ENCODE measurements at places on chromosomes 13 and 19.

- DNase-seq, result no peak
These were observed 11.2 kb downstream of the IL17D start for GRCh38 chr13:20714563-20715329.

DNA sequence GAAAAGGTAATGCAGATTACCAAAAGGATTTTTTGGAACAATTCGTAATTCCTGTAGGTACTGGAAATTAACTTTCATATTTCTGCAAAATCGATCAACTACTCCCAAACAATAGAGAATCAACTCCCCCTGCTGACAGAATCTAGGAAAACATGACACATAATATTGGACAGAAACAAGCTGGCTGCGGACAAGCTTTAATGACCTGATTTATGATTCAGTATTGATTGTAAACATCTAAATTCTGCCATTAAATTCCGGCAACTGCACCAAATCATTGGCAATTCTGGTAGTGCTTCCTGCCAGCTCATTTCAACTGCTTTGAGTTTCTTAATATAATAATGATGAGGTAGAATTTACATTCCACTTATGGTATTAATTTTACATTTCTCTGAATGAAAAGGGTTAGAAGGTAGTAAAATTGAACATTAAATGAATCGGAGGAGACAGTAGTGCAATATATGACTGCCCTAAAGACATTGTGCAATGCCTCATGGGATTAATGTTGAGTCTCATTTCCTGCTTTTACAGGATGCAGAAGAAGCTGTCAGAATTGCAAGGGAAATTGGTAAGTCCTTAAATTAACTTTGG is 146.5 kb downstream of the PCCA start:
- peak; percentile 67 for DNase-seq

DNA sequence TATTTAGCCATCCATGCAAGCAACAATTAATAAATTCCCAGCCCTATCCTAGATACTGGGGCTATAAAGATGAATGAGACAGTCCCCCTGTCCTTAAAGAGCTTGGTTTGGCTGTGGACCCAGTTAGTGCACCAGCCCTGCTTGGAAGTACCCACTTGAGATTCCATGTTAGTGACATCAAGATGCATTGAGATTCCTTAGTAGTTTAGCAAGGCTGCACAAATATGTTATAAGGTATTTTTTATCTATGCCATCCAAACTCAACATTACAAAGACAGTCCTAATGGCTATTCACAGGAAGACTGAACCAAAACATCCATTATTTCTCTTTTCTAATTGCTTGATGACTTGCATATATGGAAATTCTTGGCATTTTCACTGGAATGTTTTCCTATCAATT is 48.8 kb upstream of the RAP2A start:
- DNase-seq, result no peak

- no peak for DNase-seq
These were observed 82.0 kb downstream of the SIPA1L3 start for GRCh38 chr19:37988758-37989635.

- DNase-seq, result no peak
These were observed 36.7 kb downstream of the MPHOSPH8 start for GRCh38 chr13:19670147-19670546.

DNA sequence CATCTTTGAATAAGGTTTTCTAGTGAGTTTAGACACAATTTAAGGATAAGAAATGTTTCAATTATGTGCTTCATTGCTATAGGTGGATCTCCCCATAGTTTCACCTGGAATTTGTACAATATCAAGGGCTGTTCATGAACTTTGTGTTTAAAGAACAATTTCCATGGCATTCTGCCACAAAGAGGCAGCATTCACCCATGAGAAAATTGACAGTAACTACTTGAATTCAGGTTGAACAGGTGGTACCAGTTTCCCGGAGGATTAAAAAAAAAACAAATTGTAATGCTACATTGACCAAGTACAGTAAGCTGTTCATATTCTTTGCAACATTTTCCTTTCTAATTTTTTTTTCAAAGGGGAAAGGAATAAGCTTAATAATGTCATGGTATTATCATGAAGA is 9.1 kb downstream of the SLITRK5 start:
- DNase-seq, result no peak

DNA sequence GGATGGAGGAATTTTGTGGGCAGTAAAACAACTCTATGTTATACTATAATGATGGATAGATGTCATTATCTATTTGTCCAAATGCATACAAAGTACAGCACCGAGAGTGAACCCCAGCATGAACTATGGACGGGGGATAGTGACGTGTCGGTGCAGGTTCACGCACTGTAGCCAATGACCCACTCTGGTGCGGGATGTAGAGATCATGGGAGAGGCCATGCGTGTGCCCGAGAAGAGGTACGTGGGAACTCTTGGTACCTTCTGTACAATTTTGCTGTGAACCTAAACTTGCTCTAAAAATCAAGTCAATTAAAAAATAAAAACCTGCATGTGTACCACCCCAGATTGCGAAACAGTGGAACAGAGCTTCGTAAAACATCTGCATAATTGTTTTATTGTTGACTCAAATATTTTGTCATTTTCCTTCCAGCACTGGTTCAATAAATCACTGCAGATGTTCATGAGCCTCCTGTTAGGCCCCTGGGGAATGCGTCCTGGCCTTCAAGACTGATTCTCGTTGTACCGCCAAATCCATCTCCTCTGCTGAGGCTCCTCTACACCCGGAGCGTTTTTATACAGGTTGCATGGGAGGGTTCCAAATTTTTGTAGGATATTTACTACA is 30.9 kb downstream of the COL4A1 start:
- no peak for DNase-seq

DNA sequence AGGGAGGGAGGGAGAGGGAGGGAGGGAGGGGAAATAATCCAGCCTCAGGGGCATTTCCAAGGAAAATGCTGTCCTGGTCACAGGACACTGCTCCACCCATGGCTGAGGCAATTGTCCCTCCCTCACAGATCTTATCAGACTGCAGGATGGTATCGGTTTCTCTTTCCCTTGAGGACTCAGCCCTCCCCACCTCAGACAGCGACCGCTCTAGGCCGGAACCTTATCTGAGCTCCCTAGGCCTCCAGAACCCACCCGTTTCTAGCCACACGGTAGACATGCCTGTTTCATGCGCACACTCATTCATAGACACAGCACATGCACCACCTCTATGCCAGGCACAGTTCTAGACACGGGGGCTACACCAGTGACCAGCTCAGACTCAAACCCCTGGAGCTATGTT is 10.0 kb upstream of the IZUMO2 start:
- no peak for DNase-seq

GRCh38 chr19:51179256-51179655 is 37.2 kb downstream of the SIGLEC7 start:
- DNase-seq, result no peak

DNA sequence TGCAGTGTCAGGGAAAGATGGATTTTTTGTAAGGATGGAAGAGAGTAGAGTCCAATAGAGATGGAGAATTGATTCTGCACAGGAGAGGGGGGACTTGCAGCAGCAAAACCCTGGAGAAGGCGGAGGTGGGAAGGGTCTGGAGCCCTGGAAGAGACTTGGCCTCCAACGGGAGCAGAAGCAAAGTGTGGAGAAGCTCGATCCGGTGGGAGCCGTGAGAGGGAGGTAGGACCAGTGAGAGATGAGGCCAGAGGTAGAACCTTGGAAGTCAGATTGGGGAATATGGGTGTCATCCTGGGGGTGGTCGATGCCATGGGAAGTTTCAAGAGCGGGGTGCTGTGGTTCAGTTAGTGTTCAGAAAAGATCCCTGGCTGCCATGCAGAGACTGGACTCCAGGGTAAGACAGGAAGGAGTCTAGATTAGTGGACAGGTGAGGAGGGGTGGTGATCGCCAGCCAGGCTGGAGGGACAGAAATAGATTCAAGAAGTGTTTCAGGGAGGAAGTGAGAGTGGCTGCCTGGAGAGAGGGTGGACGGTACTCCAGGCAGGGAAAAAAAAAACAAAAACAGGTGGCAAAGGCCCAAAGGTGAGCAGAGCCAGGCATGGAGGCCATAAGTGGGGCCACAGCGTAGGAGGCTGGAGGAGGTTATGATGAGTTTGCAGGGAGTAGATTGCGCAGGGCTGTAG is 2.6 kb downstream of the PPP5C start:
- no peak for DNase-seq

GRCh38 chr19:47028195-47028601 is 8.6 kb downstream of the NPAS1 start:
- DNase-seq, result no peak

GRCh38 chr19:1567848-1568227 is 287 bp downstream of the MEX3D start:
- no peak for DNase-seq

- DNase-seq, result no peak
These were observed 49.9 kb downstream of the UGGT2 start for GRCh38 chr13:96003304-96003703.

- DNase-seq, result no peak
These were observed 86.5 kb downstream of the KCTD12 start for GRCh38 chr13:76799696-76800095.

DNA sequence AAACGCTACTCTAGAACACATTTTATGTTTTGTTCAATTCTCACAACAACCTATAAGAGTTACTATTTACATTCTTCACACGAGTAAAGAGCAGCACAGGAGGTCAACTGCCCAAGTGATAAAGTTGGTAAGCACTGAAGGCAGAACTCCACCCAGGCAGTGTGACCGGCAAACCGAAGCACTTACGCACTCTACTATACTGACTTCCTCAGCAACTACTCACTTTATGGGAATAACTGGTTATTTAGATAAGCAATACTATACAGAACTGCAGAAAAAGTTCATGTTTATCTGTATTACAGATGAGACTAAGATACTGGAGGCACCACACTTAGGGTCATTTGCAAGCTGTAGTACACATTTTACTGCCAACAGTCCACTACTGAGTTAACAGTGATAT is 28.8 kb downstream of the FOXO1 start:
- no peak for DNase-seq

- DNase-seq, result no peak
These were observed 2641.8 kb upstream of the PCDH20 start for GRCh38 chr13:64057372-64058020.

DNA sequence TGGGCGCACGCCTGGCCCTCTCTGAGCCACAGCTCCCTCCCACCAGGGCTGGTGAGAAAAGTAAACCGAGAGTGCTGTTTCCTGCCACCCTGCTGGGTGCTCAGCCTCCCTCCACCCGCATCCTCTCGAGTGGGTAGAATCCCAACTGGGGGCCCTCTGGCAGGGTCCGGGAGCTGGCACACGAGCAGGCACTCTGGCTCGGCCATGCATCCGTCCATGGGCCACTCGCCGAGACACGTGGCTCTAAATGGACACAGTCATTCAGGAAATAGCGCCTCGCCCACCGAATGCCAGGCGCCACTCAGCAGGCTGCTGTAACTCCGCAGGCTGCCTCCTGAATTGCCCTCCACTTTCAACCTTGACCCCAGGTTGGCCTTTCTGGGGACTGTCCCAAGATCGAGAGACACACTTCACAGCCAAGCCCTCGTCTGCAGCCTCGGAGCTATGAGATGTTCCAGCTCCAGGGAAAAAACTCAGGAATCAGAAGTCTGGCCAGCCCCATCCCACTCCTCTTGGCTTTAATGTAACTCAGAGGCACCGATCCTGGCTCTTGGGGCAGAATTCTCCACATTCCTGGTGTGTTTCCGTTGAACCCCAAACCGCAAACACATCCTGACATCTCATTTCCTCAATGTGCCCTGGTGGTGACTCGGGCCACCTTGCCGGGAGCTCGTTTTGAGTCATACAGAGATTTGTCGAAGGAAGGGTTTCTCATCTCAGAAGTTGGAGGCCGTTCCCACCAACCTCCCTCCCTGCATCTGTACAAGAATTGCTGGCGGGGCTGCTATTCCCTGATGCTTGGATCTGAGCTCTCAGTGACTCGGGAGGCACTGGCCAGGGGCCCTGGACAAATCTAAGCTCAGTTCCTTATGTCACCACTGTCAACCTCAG is 14.1 kb downstream of the KLF2 start:
- DNase-seq, result peak; percentile 63

GRCh38 chr19:6453951-6454565 is 5.5 kb downstream of the SLC25A23 start:
- no peak for DNase-seq

- DNase-seq, result no peak
These were observed 543.1 kb upstream of the SLITRK5 start for GRCh38 chr13:87128036-87128435.

DNA sequence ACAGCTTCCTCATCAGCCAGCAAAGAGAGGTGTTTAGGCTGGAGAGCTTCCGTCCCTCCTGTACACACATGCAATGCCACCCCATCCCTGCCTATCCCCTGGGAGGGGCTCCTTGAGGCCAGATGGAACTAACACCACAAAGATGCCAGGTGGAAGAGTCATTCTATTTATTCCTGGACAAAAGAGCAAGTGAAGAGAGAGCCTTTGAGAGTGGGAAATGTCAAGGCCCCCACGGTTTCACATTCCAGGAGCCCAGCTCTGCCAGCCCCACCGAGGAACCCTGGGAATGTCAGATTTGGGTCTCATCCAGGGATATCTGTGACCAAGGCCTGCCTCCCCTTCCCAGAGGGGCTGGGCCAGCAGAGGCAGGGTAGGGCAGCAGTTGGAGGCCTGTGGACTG is 30.8 kb upstream of the IGFL1 start:
- no peak for DNase-seq

DNA sequence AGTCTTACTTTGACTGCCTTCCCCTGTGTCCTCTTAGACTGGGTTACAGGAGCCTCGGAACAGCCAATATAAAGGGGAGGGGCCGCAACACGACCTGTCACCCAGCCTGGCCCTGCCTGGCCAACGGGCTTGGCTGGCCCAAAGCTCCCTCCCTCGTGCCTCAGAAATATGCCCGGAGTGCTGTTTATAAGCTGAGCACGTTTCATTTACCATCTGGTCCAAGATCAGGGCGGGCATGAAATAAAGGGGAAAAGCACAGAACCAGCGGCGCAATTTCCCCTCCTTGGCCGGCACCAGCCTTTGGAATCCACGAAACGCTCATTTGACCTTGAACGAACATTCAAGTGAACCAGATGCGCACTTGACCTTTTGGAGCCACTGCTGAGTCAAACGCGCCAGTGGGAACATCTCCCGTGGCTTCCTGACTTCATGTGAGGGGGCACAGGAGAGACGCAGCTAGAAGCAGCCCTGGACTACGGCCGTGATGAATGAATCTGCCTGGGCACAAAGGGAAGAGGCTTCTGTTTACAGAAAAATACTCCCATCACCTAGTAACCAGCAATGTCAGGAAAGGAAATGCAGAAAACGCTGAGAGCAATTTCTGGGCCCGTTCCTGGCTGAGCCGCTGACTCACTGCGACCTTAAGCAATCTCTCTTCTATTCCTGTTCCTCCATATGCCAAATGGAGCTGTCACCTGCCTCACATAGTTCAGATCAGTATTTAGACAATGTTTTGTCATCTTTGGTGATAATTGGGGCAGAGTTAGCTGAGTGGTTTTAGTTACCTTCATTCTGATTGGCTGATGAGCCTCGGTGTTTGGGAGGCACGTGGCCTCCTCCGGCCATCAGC is 53.3 kb downstream of the RFX2 start:
- peak; percentile 62 for DNase-seq

- no peak for DNase-seq
These were observed 2.8 kb downstream of the TNFSF13B start for GRCh38 chr13:108272333-108272732.
